Nephron progenitor cell (in vitro differentiated cells): ENCODE measurements at places on chromosomes 6 and 20.

GRCh38 chr20:58389324-58389967, 417 bp downstream of the VAPB start:
- peak; percentile 51 for DNase-seq

GRCh38 chr6:19736066-19736465, 101.1 kb upstream of the ID4 start:
- DNase-seq: no peak

DNA sequence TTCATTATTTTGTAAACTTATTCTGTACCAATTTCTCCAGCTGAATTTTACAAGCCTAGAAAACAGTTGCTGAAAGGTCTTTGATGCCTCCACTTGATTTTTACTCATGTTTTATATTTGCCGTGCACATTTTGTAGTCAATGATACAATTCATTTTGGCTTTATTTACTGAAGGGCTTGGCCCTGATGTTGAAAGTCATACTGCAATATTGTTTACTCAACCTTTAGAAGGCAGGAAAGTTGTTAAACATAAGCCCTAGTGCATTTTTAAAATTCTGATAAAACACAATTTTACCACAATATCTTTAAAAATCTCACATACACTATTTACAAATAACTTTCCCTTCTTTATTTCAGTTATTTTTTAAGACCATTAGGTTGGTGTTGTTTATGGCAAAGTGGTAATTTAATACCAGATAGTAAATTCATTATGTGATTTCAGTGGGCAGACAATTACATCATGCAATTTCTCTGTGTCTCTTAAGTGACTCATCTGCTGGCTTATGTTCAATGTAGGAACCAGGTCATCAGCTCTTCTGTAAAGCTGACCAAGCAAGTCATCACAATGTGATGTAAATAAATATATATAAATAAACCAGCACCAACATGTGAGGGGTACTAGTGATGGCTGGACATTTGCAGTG, 121.1 kb upstream of the SLC35B3 start:
- no peak for DNase-seq

GRCh38 chr6:41757271-41757670, 10.1 kb upstream of the PGC start:
- DNase-seq: no peak

DNA sequence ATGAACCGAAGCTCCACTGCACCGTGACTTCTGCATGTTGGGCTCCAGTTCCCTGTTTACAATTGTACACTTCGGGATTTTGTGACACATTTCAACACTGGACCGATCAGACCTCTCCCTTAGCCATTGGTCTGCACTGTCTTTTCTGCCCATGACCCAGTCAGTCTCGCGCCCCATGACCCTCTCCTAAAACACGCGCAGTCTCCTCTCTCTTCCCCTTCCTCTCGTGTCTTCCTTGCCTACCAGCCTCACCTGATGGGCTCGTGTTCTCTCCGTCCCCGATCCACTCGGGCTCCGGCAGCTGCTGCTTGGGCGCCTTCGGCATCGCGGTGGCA, 535 bp upstream of the ABCF1 start:
- DNase-seq: no peak

DNA sequence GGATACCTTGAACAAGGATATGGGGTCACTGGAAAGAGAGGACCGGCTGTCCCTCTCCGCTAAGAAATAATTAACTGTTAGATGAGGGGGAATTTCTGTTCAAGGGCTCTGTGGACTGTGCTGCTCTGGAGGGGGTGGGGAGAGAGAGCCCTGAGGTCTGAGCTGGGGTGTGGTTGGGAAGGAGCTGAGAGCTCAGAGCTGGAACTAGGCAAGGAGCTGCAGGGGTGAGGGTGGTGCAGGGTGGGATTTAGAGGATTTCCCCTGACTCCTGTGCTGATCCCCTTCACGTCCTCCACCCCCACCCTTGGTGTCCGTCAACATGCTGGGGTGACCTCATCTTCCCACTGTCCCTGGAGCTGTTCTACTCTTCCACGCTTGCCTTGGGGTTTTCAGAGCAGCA, 52.5 kb downstream of the HLA-A start:
- no peak for DNase-seq
